ENCODE measurements at places on chromosomes 6 and 20. TPM values are rescaled to one million over a fixed set of nuclear protein-coding genes. Genes with fewer than 3 reads are reported as not detected.

GRCh38 chr6:151627689-151628444 lies 134.1 kb downstream of the CCDC170 start:
- DNase-seq, result no peak

The MRAP2 gene
- 5.6 TPM for total RNA-seq

- DNase-seq, result no peak
Measured at GRCh38 chr6:33688006-33688405, 23.5 kb downstream of the UQCC2 start.

GRCh38 chr6:7156643-7157278 lies 49.0 kb downstream of the RREB1 start:
- DNase-seq, result no peak

- DNase-seq, result no peak
Measured at GRCh38 chr20:19522071-19522801, 235.8 kb upstream of the RIN2 start.

The IPCEF1 gene
- 0.52 TPM for total RNA-seq

DNA sequence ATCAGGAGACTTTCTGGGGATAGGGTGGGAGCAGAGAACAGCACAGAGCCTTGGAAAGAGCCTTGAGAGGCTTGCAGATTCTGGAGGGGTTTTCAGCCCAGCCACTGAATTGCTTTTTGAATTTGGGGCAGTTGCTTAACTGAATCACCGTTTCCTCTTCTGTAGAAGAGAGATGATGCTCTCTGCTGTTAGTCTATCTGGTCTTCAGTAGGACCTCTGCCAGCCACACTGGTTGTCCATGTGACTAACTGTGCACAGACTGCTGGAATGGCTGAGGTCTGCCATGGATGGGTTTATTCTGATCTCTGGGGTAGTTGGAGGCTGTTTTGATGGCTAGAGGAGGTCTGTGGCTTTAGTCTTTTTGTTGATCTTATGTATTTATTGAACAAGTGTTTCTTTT lies 21.4 kb upstream of the PRDM1 start:
- no peak for DNase-seq

DNA sequence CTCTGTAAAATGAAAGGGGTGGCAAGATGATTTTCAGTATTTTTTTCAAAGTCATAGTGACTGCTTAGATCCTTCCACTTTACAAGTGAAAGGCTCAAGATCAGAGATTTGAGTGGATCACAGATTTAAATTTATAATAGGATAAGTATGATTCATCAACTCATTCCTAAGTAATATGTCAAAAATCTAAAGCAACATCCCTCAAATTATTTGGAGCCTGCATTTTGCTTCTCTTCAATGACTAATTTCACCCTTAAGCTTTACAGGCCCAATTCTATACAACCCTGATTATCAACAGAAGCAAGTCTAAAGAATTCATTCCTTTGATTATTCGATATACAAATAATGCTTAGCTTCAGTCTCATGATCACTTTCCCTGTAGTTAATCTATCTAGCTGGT lies 93.9 kb upstream of the HEY2 start:
- DNase-seq, result no peak

DNA sequence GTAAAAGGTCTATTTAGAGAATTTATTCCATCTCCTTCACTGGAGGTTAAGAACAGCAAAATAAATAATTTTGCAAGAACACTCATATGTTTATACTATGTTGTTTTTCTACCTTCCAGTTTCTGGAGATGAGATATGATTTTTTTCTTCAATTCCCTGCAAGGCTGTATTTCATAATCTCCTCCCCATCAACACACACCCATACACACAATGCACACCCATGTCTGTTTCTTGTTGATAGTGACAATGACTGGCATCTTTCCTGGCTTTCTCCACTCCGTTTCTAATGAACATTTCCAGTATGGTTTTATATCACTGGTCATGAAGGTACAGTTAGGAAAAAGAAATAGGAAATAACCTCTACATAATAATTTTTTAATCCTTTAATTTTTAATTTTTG lies 202.1 kb downstream of the ARHGAP18 start:
- DNase-seq, result no peak

The LY6G6F gene
- 0.44 TPM for total RNA-seq

The HLA-DQB1 gene
- 15.6 TPM for total RNA-seq

DNA sequence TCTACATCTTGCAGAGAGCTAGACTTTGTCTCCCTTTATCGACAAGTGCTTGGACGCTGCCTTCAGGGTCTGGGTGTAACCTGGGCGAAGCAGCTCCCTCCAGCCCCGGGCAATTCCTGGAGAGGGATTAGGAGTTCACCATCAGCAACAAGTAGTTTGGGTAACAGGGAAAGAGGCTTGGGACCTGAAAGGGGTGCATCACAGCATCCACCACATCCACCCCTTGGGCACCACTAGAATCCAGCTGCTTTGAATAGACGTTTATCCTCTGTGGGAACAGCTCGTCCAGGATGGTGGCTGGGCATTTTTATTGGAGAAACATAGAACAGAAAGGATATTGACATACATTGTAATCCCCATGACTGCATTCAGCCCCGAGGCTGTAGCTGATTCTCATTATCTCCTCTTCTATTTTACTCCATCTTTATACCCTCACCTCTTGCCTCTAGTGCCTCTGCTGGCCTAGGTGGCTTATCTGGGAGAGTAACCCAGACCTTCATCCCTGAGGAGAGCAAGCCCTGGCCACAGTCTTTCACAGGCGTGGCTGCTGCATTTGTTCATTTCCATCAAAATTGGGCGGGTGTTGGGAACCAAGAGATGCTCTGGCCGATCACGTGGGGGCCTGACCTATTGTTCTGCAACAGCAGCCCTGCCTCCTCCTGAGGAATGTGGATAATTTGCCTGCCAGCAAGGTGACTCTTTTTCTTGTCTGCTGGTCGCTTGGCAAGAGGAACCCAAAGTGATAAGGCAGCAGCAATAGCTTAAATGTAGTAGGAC lies 109.2 kb upstream of the RALGAPA2 start:
- no peak for DNase-seq

DNA sequence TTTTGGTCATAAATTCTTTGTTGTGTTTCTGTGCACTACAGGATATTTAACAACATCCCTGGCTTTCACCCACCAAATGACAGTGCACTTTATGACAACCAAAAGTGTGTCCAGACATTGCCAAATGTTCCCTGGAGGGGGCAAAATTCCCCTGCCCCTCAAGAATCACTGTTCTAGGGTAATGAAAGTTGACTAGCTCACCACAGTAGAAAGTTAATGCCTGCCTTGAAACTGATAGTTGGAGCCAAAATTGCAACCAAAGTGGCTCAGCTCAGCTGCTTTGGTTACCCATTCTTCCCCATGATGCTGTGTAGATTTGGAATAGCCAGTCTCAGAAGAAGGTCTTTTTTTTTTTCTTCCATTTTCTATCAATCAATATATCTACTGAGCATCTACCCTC lies 150.6 kb downstream of the RALGAPA2 start:
- DNase-seq, result no peak

The SH3BGRL2 gene
- 9.6 TPM for total RNA-seq

GRCh38 chr20:19887556-19888268 lies 129.4 kb upstream of the NAA20 start:
- no peak for DNase-seq

- no peak for DNase-seq
Measured at GRCh38 chr20:34375977-34376430, 12.9 kb downstream of the ITCH start.

The ACSS1 gene
- total RNA-seq, result 37.8 TPM

DNA sequence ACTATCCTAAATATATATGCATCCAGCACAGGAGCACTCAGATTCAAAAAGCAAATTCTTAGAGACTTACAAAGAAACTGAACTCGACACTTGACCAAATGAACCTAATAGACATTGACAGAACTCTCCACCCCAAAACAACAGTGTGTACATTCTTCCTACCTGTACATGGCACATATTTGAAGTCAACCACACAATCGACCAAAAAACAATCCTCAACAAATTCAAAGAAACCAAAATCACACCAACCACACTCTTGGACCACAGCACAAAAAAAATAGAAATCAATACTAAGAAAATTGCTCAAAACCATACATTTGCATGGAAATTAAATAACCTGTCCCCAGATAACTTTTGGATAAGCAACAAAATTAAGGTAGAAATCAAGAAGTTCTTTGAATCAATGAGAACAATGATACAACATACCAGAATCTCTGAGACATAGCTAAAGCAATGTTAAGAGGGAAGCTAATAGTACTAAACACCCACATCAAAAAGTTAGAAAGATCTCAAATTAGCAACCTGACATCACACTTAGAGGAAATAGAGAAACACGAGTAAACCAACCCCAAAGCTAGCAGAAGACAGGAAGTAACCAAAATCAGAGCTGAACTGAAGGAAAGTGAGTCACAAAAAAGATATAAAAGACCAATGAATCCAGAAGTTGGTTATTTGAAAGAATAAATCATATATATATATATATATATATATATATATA lies 12.5 kb upstream of the TREM1 start:
- no peak for DNase-seq

The MACROD2 gene
- 15.2 TPM for total RNA-seq

DNA sequence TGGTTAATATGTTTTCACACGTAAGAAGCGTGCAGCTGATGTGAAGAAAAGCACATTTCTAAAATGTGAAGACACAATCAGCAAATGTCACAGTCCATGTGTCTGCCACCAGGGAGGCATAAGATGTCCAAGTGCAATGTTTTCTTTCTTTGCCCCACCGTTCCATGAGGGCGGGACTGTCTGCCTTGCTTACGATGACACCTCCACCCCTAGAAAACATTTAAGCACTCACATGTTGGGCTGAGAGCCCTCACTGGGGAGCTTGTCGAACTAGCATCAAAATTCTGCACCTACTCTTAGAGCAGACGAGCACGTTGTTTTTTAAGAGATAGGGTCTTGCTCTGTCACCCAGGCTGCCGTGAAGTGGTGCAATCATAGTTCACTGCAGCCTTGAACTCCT lies 57.6 kb downstream of the PSMG4 start:
- no peak for DNase-seq
